ENCODE measurements at places on chromosomes 11 and 22. TPM values are rescaled to one million over a fixed set of nuclear protein-coding genes. Genes with fewer than 3 reads are reported as not detected.

DNA sequence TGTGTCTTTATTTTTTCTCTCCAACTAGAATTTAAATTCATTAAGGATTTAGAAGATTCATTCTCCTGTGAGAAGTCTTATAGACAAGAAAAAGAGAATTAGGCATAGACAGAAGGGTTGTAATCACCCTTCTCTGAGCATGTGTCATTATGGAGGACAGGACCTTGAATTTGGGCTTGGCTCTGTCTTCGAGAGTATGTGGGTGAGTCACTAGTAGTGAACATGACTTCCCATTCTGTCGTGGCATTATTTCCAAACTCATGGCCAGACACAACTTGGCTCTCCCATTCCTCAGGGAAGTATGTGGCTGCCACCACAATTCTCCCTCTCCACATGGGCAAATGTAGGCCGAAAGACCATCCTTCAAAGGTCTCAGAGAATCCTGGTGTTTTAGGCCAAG lies 14.3 kb upstream of the ANKK1 start:
- no peak overlapping the region for H3K27ac ChIP-seq
- DNase-seq: peak; percentile 74
- no peaks in the 10 kb centered on the region for H3K36me3 ChIP-seq
- H3K4me1 ChIP-seq: peaks cover 20% of the 10 kb centered on the region
- no peak overlapping the region for H3K4me3 ChIP-seq

GRCh38 chr11:122307476-122308035 lies 191.5 kb upstream of the BLID start:
- no peak overlapping the region for H3K27ac ChIP-seq
- H3K36me3 ChIP-seq: no peaks in the 10 kb centered on the region
- H3K27me3 ChIP-seq: peaks cover 97% of the 10 kb centered on the region
- no peak overlapping the region for H3K4me3 ChIP-seq
- H3K4me1 ChIP-seq: no peaks in the 10 kb centered on the region

GRCh38 chr11:1875093-1875850 lies 16.4 kb downstream of the PRR33 start:
- DNase-seq: no peak
- no peak overlapping the region for H3K4me3 ChIP-seq
- H3K36me3 ChIP-seq: no peaks in the 10 kb centered on the region

DNA sequence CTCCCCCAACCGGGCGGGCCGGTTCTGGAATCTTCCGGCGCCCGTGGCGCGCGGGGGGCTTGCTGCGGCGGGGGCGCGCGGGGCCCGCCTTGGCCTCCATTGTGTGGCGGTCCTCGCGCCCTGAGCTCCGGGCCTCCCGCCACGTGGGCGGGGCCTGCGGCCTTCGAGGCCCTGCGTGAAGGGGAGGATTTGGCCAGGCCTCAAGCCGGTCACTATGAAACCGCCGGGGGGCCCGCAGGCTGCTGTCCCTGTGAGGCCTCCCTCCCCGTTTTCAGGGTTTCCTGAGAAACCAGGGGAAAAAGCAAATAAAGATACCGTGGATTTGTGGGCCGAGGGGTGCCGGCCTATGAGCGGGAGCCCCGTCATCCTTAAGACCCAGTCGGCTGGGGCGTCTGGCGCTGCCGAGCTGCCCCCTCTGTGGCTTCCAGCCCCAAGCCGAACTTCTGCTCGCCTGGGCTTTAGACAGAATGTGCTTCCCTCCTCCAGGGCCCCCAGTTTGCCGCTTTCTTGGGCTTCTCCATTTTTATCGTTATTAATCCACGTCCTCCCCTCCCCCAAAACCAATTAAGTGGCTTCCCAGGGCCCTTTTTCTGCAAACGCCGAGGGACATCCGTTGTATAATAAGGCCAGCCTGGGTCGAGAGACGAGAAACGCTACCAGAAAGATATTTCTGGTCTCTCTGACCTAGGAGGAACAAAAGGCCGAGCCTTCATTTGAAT lies 602 bp downstream of the EWSR1 start:
- H3K36me3 ChIP-seq: peaks cover 31% of the 10 kb centered on the region
- peak overlapping the region; percentile 99 for H3K4me3 ChIP-seq
- H3K27me3 ChIP-seq: no peaks in the 10 kb centered on the region
- H3K4me1 ChIP-seq: peaks cover 27% of the 10 kb centered on the region

DNA sequence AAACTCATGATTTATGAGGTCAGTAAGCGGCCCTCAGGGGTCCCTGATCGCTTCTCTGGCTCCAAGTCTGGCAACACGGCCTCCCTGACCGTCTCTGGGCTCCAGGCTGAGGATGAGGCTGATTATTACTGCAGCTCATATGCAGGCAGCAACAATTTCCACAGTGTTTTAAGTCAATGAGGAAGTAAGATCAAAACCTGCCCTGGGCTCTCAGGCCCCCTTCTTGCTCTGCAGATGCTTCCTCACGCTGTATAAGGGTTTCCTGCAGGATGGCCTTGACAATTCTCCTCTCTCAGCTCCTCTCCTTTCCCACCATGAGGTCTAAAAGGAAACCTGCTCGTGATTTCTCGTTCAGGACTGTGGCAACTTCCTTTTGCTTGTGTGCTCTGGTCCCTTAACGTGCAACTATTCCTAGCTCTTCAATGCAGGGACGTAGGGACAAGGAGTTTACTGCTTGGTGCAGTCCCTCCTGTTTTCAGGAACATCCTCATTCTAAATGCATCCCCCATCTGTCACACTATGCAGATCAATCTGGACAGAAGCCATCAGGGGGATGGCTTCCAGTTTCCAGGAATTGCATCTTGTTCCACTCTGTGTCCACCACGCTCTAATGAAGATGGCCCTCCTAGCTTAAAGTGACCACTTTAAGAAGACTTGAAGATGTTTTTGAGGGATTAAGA lies 64.3 kb upstream of the IGLL5 start:
- H3K4me1 ChIP-seq: no peaks in the 10 kb centered on the region
- no peaks in the 10 kb centered on the region for H3K36me3 ChIP-seq
- peaks cover 42% of the 10 kb centered on the region for H3K27me3 ChIP-seq

- peaks cover 43% of the 10 kb centered on the region for H3K27me3 ChIP-seq
- no peak overlapping the region for H3K4me3 ChIP-seq
- no peak overlapping the region for H3K27ac ChIP-seq
Observed at GRCh38 chr11:117908959-117909610, 20.1 kb downstream of the TMPRSS13 start.

Gene KCNJ1
- total RNA-seq: not detected

Gene TTLL1
- 0.35 TPM for total RNA-seq

Gene LGR4
- total RNA-seq: 14.5 TPM

Gene CDHR5
- not detected for total RNA-seq

Measured in PC-3 (cell line).